ENCODE measurements at places on chromosomes 2 and 18. TPM values are rescaled to one million over a fixed set of nuclear protein-coding genes. Genes with fewer than 3 reads are reported as not detected.

GRCh38 chr2:223688094-223688835 lies 86.1 kb upstream of the SCG2 start:
- DNase-seq, result peak; percentile 30

DNA sequence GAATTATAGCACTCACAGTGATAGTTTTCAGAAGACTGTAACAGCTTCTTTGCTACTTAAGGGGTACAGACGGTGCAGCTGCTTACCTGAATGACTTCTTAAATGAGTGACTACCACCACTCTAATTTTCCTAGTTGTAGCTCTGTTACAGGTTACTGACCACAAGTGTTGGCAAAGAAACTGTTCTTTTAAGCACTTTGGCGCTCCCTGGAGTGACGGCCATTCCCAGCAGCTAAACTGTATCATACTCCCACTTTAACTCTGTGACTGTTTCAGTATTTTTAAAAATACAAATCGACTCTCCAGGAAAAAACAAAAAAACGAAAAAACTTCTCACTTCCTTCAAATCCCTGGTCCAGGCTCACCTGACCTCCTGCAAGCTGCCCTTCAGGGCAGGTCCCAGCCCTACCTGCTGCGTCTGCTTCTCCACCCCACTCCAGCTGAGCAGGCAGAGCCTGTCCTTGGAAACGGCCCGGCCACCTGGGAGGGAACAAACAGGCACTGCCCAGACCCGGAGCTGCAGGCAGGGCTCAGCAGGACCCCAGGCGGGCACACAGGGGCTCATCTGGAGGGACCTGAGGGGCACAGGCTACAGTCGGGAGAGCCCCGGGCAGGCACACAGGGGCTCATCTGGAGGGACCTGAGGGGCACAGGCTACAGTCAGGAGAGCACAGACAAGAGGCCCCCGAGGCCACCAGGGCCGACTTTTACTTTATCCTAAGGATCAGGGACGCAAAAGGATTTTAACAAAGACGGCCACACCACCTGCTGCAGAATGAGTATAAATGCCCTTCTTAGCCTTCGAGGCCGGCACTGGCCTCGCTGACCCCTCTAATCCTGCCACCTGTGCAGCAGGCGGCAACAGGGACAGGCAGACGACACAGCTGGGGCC lies 24.5 kb downstream of the SLC66A2 start:
- peak; percentile 79 for DNase-seq

DNA sequence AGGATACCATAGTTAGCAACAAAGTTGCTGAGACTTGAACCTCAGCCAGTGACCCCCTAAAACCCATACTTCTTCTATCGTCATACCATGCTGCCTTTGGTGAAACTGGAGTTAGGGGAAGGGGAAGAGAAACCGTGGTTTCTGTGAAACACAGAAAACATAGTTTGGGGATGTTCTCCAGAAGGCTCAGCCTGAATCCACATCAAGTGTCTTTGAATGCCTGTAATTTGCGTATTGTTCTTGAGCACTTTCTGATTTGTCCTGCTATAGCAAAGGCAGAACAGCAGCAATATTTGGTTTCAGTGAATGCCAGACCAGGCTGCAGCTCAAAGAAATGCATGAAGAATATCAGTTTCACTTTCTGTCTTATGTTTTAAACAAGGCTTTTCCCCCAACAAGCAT lies 258.7 kb downstream of the TTC32 start:
- no peak for DNase-seq

DNA sequence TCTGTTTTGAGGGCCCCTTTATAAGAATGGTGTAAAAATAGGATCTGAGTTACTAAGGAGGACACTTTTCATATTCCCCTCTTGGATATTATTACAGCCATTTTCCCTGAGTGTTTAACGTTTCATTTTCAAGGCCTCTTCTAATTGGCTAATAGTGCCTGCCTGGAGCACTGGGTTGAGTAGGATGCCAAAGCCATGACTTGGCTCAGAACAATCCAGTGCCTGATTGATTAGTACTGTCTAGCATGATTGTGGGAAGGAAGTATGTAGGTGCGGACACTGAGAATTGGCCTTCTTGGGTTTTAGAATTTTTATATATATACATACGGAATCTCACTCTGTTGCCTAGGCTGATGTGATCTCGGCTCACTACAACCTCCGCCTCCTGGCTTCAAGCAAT lies 66.1 kb downstream of the NAB1 start:
- DNase-seq, result no peak

DNA sequence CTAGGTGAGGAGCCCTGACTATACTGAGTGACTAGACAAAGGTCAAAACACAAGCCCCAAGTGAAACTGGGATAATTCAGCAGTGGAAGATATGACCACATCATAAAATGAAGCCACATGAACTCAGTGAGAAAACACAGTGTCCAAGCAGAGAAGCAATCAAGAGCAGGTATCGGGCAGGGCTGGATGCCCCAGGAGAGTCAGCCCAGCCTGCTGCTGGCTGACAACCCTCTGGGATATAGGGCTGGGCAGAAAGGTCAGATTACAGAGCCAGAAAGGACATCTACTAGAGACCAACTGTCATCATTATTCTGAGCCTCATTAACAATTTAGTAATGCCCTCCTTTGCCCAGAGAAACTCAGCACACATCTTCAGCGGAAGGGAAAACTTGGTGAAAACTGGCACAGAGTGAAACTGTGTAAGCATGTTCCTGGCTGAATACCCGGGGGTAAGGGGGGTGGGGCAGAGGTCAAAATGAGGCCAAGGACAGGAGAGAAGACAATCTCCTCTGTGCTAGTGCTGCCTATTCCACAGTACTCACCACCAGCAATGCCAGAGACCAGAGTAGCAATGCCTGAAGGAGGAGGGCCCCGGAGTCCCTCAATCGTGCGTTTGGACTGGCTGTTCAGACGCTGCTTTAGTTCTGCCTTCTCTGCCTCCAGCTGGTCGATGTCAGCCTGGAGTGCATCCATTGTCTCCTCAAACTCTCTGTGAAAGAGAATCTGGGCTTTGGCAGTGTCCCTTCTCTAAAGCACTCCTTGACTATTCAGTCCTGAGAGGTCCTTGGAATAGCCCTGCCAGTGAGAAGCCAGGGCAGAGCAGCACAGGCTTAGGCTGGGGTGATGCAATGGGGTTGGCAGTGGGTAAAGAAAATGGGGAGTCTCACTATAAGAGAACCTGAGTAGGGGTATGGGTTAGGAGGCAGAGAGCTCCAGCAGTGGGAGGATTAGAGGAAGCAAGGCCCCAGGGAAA lies 15.3 kb downstream of the DCTN1 start:
- DNase-seq, result no peak

- no peak for DNase-seq
Observed at GRCh38 chr18:64099244-64099643, 49.6 kb downstream of the LINC00305 start.

DNA sequence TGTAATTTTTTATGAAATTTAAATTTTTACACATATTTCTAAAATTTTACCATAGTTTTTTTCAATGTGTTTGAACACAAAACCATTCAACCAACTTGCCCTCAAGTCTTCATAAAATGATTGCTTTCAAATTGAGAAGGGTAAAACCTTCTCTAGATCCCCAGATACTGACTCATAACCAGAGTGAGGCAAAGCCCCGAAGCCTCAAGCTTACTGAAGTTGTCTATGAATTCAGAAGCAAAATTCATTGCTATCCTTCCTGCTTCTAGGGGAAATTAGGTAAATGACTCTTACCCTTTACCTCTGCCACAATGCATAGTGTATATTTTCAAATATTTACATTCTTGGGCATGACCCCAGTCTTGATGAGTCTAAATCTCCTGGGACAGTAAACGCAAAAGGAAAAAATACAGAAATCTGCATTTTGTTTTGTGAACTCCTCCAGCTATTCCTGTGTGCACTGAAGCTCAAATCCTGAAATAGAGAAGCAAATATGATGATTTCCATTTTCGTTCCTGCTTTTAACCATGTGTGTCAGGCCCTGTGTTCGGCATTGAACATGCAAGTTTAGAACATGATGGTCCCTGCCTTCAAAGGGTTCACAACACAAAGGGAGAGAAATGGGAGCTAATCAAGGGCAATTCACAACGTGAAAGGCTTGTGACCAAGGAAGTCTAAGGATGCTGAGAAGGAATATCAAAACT lies 246.3 kb downstream of the SUCLG1 start:
- DNase-seq, result no peak

- DNase-seq, result no peak
Observed at GRCh38 chr18:53234610-53235009, 894.6 kb downstream of the DCC start.

DNA sequence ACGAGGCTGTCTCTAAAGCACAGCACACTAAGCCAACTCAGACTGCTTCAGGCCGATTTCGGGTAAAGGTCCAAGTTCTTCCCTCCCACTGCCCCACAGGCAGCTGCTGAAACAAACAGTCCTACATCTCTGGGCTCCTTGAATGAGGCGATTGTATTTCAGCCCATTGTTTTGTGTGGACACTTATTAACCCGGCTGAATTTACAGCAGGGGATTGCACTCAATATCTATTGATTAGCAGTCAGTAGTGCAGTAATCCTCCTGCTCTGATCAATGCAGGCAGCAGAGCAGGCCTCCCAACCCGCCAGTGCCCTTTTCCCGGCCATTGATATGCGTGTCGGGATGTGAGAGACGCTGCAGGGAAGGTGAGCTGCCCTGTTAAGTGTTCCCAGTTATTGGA lies 330.1 kb downstream of the CMPK2 start:
- DNase-seq, result peak; percentile 71

GRCh38 chr2:195343942-195344530 lies 313.0 kb upstream of the SLC39A10 start:
- DNase-seq, result no peak

GRCh38 chr2:322326-322725 lies 34.4 kb upstream of the ALKAL2 start:
- DNase-seq, result no peak

GRCh38 chr2:217016796-217017419 lies 157.0 kb upstream of the TNP1 start:
- DNase-seq, result no peak

- DNase-seq, result no peak
Observed at GRCh38 chr2:190578158-190579057, 43.9 kb upstream of the NEMP2 start.

DNA sequence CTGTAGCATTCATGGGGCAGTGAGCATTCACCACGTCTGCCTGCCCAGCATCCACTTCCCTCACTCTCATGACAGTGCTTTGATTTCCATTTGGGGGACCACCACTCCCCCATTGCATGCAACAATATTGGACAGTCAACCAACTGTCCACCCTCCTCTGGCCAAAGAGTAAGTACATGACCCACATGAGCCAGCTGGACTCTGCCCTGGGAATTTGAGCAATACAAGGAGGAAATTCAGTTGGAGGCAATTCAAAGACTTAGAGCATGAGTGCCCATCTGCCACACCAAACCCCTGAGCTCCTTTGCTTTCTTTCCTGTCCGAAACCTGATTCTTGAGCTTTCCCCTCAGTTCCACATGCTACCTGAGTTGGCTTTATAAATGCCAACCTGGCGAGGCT lies 41.7 kb upstream of the PNO1 start:
- DNase-seq, result no peak

DNA sequence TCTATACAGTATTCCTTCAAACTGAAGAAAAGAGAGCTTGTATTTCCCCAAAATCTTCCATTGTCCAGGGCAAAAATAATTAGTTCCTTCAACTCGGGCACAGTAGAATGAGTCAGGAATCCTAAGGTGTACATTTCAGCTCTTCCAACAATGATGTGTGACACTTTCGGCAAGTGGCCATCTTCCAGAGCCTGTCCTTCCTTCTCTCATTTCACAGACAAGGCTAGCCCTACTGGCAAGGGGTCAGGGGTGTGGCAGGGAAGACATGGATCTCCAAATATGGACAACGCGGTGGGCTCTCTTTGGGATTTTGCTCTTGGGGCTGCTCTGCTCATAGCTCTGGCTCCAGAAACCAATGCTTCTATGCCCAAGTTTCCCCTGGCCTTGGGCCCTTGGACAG lies 6.0 kb downstream of the B4GALT6 start:
- DNase-seq, result no peak

- DNase-seq, result peak; percentile 24
Observed at GRCh38 chr2:70143314-70144150, 47.3 kb downstream of the C2orf42 start.

DNA sequence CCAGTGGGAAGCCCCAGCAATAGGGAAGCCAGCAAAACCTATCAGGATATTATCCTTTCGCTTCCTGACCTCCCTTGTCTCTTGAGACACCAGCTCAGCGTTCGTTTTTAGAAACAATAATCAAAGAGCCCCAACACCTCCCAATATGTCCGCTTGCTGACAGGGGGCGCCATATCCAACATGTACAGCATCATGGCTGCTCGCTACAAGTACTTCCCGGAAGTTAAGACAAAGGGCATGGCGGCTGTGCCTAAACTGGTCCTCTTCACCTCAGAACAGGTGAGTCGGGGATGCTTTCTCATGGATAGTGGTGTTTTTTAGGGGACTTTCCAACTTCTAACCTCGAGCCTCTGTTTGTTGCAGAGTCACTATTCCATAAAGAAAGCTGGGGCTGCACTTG lies 28.7 kb downstream of the GAD1 start:
- peak; percentile 55 for DNase-seq

- no peak for DNase-seq
Observed at GRCh38 chr2:168583710-168584521, 127.8 kb downstream of the CERS6 start.

GRCh38 chr18:25314838-25315190 lies 37.2 kb downstream of the ZNF521 start:
- DNase-seq, result no peak

DNA sequence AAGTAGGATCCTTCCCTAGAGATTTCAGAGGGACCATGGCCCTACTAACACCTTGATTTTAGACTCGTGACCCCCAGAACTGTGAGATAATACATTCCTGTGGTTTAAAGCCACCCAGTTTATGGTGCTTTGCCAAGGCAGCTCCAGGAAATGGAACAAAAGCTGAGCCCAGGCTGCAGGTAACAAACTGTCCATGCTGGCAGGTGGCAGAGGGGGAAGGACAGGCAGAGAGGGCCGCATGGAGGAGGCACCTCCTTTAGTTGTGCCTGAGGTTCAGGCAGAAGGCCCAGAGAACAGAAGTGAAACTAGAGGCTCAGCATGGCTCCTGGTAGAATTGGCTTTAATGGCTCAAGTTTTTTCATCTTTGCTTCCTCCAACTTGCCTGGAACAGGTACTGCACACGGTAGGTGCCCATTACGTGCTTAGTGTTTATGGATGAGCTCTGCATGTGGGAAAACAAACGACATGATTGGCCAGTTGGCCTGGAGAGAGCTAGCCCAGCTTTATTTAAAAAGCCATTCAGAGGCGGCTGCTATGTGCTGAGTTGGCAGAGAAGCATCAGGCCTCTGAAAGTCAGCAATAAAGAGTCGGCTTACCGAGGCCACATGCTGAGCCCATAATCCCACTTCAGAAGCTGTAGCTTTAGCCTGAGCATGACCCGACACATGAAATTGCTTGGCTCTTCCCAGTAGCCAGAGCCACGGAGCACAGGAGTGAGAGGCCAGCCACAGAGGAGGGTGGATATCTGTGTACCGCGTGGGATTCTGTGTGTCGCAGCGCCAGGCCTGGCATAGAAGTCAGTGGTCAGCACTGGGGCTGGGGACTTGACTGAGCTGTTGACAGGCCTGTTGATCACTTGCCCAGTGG lies 36.5 kb downstream of the HS1BP3 start:
- peak; percentile 83 for DNase-seq

- DNase-seq, result no peak
Observed at GRCh38 chr2:196370381-196370780, 199.0 kb upstream of the STK17B start.

- no peak for DNase-seq
Observed at GRCh38 chr18:2587788-2588187, 16.4 kb downstream of the NDC80 start.

CAPN14 gene
- total RNA-seq, result 0.04 TPM

BIN1 gene
- 26.9 TPM for total RNA-seq

CXCR2 gene
- total RNA-seq, result not detected

EFEMP1 gene
- 25.5 TPM for total RNA-seq

IL1F10 gene
- total RNA-seq, result not detected

BCL2L11 gene
- 46.9 TPM for total RNA-seq

ZFP36L2 gene
- 13.8 TPM for total RNA-seq

SP140 gene
- not detected for total RNA-seq

ECEL1 gene
- 3.8 TPM for total RNA-seq

MRO gene
- not detected for total RNA-seq

Data from neural progenitor cell (in vitro differentiated cells).